ENCODE measurements at places on chromosomes 1 and 21.

GRCh38 chr1:203763505-203763904 is 1.5 kb upstream of the LAX1 start:
- no peak for DNase-seq

GRCh38 chr1:209509039-209509438 is 74.5 kb upstream of the CAMK1G start:
- DNase-seq = no peak

GRCh38 chr1:173948594-173948993 is 31.5 kb upstream of the SERPINC1 start:
- DNase-seq = no peak

- DNase-seq = no peak
These were observed 1.6 kb downstream of the CD1B start for GRCh38 chr1:158329733-158330132.

GRCh38 chr1:84141182-84142003 is 2.7 kb upstream of the PRKACB start:
- DNase-seq = no peak

GRCh38 chr1:61052395-61053225 is 29.8 kb upstream of the NFIA start:
- no peak for DNase-seq

GRCh38 chr1:18633422-18634155 is 2.9 kb downstream of the PAX7 start:
- DNase-seq = no peak

- no peak for DNase-seq
These were observed at the start of gene DSCAM for GRCh38 chr21:40846587-40847411. Gene DSCAM, minus strand, starts transcription at chr21:40847158. Its CDS starts 497 bp downstream, at chr21:40846661.

GRCh38 chr1:194114288-194114687 is 927.9 kb upstream of the B3GALT2 start:
- no peak for DNase-seq

DNA sequence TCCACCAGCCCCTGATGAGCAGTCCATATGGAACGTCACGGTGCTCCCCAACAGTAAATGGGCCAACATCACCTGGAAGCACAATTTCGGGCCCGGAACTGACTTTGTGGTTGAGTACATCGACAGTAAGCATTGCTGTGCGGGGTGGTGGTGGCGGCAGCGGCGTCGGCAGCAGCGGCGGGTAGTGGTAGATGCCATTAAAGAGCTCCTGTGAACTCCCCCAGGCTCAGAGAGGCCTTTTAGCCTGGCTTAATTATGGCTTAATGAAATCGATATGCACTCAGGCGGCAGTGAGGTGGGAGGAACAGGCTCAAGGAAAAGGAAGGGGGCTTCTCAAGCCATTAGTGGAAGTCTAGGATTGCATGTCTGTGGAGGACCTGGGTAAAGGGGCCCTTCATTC is 41.9 kb upstream of the CNTN2 start:
- DNase-seq = no peak

GRCh38 chr1:87914396-87914795 is 585.7 kb downstream of the LMO4 start:
- no peak for DNase-seq

- no peak for DNase-seq
These were observed 9.2 kb downstream of the TLCD4 start for GRCh38 chr1:95126366-95126765.

DNA sequence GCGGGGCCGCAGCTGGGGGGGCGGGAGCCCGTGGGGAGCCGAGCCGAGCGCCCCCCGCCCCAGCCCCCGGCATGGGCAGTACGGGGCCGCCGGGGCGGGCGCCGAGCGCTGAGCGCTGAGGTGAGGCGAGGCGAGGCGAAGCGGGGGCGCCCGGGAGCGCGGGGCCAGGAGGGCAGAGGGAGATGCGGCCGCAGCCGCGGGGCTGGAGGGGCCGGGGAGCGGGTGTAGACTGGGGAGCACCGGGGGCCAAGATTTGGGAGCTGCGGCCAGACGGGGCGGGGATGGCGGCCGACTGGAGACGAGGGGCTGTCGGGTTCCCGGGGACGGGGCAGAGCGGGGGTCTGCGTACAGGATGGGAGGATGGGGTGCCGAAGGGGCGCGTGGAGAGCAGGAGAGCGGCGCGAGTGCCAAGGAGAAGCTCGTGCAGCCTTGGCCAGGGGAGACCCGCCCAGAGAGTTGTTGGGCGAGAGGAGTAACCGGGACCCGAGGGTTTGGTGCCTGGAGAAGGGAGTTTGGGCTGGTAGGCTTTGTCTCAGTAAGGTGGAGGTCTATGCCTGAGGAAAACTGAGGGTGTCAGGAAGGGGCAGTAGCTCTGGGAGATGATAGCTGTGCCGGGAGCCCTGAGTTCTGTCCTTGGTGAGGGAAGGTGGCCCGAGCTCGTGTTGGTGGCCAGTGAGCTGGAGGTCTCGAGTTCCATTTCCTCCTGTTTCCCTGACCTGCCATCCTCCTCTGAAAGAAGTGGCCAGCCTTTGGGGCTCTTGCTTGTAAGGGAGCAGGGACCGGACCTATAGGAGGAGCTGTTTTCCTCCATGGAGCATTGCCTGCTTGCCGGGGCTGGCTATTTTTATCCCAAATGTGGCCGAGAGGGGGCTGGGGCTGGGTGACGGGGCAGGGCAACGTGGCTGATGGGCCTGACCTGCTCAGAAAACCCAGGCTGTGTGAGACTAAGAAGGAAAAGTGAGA is 539 bp downstream of the ATP8B2 start:
- no peak for DNase-seq

GRCh38 chr1:101187297-101187696 is 49.5 kb upstream of the S1PR1 start:
- no peak for DNase-seq

DNA sequence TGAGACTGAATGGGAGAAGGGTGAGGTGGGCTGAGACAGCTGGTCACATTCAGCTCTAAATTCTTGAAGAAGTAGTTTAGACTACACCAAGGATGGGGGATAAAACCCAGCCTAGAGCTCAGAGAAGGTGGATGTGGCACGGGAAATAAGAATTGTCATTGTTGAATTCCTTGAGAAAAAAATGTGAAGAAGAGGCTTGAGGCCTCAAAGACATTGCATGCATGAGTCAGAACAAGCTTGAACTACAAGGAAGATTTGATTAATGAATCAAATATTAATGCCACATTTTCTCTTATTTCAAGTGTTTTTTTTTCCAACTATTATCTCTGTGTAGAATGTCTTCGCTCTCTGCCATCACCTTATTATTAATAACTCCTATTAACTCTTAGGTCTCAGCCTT is 58.9 kb downstream of the MAP3K7CL start:
- DNase-seq = no peak

GRCh38 chr1:205108464-205108863 is 13.3 kb downstream of the RBBP5 start:
- DNase-seq = no peak

- DNase-seq = no peak
These were observed 10.2 kb upstream of the CAMK2N1 start for GRCh38 chr1:20496241-20496661.

- DNase-seq = no peak
These were observed 93.0 kb downstream of the SPATA46 start for GRCh38 chr1:162283657-162284056.

DNA sequence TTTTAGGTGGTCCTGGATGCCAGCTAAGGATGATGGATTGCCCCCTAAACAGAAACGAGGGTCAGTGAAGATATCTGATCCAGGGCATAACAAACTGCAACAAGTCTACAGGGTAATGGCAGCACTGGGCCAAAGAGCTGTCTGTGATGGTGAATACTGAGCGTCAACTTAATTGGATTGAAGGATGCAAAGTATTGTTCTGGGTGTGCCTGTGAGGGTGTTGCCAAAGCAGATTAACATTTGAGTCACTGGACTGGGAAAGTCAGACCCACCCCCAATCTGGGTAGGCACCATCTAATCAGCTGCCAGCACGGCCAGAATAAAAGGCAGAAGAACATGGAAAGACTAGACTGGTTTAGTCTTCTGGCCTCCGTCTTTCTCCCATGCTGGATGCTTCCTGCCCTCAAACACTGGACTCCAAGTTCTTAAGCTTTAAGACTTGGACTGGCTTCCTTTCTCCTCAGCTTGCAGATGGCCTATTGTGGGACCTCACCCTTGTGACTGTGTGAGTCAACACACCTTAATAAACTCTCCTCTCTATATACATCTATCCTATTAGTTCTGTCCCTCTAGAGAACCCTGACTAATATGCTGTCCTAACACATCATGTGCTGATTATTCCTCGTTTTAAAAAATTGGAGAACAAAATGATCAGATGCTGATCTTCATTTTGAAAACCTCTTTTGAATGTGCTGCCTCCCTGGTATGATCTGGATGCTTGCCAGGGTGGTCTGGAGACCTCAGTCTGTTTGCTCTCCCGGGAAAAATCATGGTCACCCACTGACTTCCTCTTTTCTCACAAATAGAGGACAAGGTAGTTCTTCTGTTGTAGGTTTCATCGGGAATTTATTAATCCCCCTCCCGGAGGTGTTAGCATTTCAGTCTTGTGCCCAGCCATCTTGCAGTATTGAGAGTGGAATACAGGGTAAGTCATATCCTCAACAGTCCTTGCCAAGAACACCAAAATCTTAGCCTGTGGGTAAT is 234.7 kb downstream of the SETD4 start:
- no peak for DNase-seq

GRCh38 chr1:225739542-225740107 is 38.0 kb upstream of the SRP9 start:
- DNase-seq = no peak

Data from GM12892 (cell line).